Kidney epithelial cell (primary cell): ENCODE measurements at places on chromosomes 1 and 21.

GRCh38 chr1:52142220-52143183, 613 bp downstream of the ZFYVE9 start:
- DNase-seq, result no peak

- peak; percentile 7 for DNase-seq
These were observed 37.7 kb upstream of the ATG4C start for GRCh38 chr1:62746086-62746808.

DNA sequence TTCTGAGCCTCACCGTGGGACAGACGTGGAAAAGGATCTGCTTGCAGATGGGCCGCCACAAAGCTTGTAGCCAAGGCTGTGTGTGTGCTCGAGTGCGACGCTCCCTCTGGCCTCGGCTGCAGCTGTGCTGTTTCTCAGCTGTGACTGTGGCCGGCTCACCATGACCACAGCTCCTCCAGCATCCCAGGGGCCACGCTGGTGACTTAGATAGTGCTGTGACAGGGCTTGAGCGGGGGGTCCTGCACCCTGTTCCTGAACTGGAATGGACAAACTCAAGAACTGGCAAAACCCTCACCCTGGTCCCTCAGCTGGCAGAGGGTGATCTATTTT, 17.4 kb upstream of the ACTRT2 start:
- DNase-seq, result no peak

DNA sequence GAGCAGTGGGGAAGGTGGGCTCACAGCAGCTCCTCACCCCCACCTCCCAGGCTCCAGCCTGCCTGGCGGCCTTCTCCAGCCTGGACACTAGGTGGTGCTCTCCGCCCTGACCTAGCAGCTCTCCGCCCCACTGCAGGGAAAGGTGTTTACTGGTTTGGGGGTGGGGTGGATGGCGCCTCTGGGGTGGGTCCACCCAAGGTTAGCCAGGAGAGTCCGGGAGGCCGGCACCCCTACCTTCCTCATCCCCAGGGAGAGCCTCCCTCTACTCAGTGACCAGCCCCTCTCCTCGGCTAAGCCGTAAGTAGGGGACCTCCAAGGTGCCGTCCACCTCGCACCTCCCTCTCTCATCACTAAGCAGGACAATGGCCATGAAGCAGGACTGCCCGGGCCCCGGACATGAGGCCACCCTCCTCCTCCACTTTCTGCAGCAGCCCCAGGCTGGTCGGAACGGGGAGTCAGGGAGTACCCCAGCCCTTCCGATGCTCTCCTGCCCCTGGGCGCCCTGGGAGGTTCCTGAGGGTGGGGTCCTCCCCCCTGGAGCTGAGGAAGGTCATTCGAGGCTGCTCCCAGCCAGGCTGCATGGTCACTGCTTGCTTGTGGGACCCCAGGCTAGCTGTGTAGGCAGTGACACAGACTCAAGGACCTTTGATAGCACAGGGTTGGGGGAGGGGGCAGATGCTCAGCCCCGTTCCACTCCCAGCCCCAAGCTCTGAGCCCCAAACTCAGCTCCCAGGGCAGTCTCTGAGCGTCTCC, 101.4 kb upstream of the VAMP3 start:
- no peak for DNase-seq

DNA sequence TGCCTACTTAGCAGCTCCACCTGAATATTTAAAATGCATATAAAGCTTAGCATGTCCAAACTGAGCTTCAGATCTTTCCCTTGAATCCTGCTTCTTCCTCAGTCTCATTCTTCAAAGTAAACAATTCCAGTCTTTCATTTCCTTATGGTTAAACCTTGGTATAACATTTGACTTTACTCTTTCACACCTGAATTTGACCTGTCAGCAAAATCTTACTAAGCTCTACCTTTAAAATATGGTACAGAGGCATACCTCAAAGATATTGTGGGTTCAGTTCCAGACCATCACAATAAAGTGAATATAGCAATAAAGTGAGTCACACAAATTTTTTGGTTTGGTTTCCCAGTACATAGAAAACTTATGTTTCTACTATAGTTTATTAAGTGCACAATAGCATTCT, 42.5 kb upstream of the RNF11 start:
- no peak for DNase-seq

DNA sequence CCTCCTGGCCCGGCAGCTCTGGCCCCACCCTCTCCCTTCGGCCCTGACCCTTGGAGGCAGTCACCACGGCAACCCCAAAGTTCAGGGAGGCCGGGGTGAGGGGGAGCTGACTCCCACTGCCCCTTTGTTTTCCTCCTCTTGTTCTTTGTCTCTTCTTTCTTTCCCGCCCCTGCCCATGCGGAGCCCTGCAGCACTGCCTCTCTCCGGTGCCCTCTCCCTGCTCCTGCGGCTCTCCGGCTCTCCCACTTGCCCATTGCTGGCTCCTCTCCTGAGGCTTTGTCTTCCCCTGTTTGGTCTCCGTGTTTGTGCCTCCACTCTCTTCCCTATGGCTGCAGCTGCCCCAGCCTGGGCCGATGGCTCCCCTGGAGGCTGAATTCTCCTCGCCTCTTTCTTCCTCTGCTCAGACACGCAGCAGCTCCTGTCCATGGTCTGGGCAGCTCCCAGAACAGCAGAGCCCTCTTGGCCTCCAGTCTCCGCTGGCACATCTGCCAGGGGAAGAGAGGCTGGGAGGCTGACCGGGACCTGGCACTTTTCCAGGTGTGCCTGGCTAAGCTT, 5.8 kb downstream of the CELSR2 start:
- DNase-seq, result no peak

GRCh38 chr1:80054129-80054528, 1047.6 kb upstream of the ADGRL4 start:
- peak; percentile 60 for DNase-seq

GRCh38 chr1:4924356-4924755, 269.9 kb downstream of the AJAP1 start:
- no peak for DNase-seq

DNA sequence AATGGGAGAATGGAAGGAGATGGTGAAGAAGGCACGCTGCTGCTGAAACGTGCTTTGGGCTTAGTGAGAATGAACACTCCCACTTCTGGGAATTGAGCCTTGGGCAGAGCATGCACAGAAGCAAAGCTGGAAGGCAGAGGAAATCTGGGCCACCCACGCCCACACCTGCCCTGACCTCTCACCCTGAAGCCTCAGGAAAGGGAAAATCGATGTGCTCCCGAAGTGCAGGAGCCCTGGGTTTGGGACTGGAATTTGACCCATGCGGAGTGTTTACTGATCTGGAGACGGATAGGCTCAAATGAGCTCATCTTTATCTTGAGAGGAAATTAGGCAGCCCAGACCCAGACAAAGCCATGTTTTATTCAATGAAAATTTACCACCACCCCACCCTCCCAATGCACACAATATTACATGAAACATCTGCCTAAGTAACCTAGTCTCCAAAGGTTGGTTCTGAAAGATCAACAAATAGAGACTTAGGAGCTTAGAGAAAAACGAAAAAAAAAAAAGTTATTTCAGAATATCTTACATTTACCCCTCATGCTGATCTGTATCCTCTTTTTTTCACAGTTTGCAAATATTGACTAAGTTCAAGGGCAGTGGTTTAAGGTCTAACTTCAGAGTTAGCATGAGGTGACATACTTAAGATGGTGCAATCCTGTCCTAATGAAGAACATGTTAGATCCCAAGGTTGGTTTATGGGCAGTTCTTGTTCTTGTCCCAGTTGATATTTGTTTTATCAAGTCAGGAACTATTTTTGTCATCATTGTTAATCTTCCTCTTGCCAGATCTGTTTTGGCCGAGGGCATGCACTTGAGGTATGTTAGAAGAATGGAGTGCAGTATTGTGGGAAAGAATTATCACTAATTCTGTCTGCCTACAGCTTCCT, 63.0 kb downstream of the PROX1 start:
- no peak for DNase-seq

DNA sequence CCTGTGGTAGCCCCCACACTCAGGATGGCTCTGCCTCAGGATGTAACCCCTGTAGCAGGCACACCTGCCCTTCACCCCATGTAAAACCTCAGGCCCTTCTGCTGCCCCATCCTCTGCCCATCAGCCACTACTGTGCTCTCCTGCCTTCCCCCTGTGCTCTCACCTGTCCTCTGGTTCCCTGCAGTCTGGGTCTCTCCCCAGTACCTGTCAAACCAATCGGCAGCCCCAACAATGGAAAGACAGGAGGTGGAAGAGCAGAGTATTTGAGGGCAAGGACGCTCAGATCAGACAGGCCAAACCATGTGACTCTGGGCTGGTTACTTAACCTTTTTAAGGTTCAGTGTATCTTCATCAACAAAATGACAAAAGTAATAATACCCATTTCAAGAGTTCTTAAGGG, 30.9 kb downstream of the SMIM12 start:
- DNase-seq, result no peak

DNA sequence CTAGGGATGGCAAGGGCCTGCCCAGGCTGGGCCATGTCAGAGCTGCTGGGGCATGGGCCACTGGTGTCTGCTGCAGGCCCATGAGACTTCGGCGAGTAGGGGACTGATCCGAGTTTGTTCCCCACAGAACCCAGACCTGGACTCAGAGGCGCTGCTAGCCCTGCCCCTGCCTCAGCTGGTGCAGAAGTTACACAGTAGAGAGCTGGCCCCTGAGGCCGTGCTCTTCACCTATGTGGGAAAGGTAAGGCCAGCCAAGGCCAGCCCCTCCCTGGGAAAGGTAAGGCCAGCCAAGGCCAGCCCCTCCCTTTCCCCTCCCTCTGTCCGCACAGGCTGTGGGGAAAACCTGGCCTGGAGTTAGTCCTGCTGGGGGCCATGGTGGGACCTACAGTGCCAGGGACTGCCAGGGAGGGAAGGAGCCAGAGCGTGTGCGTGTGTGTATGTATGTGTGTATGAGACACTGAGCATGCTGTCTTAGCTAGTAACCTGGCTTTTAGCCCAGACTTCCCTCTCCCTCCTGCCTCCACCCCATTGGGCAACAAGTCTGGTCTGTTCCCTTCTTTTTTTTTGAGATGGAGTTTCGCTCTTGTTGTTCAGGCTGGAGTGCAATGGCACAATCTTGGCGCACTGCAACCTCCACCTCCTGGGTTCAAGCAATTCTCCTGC, 8.0 kb downstream of the FAAH start:
- peak; percentile 45 for DNase-seq

DNA sequence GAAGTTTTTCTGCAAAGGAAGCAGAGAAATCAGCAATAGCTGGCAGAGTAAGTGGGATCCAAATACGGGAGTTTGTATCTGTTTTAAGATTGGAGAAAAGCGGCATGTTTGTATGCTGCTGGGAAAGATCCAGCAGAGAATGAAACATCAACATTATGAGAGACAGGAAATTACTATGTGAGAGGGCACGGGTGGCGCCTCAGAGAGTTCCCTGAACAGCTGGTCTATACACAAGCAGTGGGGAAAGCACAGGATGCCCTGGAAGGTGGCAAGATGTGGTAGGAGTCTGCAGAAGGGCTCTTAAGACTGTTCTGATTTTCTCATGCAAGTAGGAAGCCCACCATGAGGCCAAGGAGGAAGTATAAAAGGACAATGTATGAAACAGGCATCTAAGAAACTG, 130.4 kb downstream of the RERE start:
- no peak for DNase-seq

- DNase-seq, result no peak
These were observed 66.0 kb downstream of the VCAM1 start for GRCh38 chr1:100785470-100786052.

GRCh38 chr1:224506141-224506814, 71.7 kb upstream of the WDR26 start:
- DNase-seq, result no peak

- no peak for DNase-seq
These were observed 18.0 kb upstream of the RAB3GAP2 start for GRCh38 chr1:220290140-220290761.

DNA sequence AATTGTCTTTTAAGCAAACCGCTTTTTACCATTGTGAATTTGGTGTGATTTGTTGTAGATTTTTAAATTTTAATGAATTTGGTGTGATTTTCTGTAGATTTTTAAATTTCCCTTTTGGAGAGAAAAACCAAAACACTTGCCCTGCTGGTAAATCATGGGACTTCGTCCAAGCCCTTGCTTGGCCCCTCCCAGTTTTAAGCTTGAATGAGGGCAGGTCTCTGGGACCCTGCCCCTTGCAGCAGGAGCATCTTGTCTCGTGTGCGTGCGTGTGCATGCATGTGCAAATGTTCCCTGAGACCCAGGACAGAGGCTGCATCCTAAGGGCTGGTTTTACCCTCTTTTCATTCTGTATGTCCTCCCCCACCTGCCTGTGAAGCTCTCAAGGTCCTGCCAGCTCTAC, 248.6 kb downstream of the GREM2 start:
- DNase-seq, result no peak

- DNase-seq, result no peak
These were observed 134.3 kb downstream of the MAP3K21 start for GRCh38 chr1:233461847-233462246.

- DNase-seq, result no peak
These were observed 71.0 kb downstream of the RALGPS2 start for GRCh38 chr1:178796013-178796412.

DNA sequence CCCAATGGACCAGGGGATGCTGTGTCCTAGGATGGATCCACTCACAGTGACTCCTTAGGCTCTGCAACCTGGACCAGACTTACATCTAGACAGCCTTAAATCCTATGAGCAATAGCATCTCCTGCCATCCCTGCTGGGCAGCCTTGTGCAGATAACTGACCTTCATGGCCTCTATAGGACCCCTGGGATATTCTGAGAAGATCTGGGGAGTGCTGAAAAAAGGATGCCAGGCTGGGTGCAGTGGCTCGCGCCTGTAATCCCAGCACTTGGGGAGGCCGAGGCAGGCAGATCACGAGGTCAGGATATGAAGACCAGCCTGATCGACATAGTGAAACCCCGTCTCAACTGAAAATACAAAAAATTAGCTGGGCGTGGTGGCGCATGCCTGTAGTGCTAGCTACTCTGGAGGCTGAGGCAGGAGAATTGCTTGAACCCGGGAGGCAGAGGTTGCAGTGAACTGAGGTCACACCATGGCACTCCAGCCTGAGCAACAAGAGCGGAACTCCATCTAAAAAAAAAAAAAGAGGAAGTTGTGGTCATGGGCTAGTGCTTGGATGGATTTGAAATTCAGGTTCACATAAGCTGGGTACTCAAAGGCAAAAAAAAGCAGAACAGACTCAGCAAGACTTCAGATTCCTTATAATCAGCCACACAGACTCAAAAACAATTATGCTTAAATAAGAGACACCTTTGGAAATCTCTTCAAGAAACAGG, 10.9 kb upstream of the SH2D1B start:
- no peak for DNase-seq

DNA sequence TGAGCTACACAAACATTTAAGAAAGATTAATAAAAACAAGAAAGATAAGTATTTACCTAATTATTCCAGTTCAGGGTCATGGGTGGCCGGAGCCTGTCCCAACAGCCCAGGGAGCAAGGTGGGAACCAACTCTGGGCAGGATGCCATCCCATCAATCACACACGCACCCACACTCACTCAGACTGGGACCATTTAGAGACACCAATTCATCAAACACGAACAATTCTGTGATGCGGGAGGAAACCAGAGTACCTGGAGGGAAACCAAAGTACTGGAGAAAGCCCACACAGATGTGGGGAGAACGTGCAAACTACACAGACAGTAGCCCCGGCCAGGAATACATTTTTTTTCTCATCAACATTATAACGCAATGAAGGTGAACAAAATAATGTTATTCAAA, 16.2 kb downstream of the WASF2 start:
- DNase-seq, result no peak

- DNase-seq, result no peak
These were observed 133.8 kb downstream of the AK5 start for GRCh38 chr1:77415579-77415978.

GRCh38 chr1:172906778-172907592, 143.8 kb downstream of the TNFSF18 start:
- peak; percentile 97 for DNase-seq
